HepG2 (cell line): ENCODE measurements at places on chromosomes 16 and 17.

GRCh38 chr16:89623511-89624261 lies 10.2 kb downstream of the DPEP1 start:
- peak; percentile 40 for DNase-seq

- no peak for DNase-seq
These were observed 37.7 kb upstream of the CCDC182 start for GRCh38 chr17:57782647-57783337.

GRCh38 chr16:57798953-57799599 lies 3.2 kb downstream of the KIFC3 start:
- DNase-seq = no peak

DNA sequence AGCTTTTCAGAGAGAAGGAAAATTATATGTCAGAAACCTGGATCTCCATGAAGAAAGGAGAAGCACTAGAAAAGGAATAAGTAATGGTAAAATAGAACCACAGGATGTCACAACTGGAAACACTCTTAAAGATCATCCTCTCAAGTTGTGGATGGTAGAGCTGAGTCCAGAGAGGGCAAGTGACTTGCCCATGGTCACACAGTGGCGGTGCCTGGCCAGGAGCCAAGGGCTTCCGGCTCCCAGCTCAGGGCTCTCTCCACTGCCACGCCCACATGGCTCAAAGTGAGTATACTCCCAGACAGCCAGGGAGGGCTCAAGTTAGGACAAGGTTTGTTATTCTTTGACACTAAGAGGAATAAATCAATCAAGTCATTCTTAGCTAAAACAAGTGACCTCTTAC lies 159.8 kb downstream of the COPRS start:
- no peak for DNase-seq

GRCh38 chr17:82734987-82735866 lies at the start of gene FN3K:
Gene FN3K (plus strand): TSS chr17:82735615. CDS start chr17:82735637, 22 bp downstream.
- DNase-seq = peak; percentile 48

DNA sequence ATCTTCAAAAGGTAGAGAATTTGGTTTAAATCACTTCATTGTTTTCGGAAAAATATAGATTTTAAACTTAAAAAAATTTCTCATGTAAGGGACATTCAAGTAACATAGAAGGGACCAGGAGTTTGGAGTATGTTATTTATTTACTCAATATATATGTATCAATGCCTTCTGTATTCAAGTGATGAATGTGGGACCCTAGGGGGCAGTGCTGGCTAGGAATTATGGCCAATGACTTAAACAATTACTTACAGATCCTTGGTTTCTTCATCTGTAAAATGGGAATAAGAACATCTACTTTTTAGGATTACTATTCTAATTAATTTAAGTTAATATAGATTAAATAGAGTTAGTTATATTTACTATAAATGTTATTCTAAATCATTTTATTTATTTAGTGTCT lies 886.3 kb upstream of the RBFOX1 start:
- DNase-seq = no peak

- DNase-seq = no peak
These were observed 40.3 kb downstream of the PKD1 start for GRCh38 chr16:2095315-2095853.

- DNase-seq = no peak
These were observed 281.5 kb downstream of the TOX3 start for GRCh38 chr16:52265446-52265861.

DNA sequence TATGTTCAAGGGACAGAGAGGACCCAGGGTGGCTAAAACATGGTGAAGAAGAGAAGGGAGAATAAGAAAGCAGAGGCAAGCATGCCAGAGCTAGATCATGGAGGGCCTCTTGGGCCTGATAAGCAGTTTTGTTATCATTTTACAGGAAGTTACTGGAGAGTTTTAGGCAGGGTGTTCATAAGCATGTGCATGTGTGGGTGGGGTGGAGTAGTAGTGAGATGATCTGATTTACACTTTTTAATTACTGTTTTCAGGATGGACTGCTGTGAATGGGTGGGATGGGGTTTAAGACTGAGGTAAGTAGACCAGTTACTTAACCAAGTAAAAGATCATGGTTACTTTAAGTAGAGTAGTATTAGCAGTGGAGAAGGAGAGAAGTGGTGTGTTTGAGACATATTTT lies 173.6 kb downstream of the PHKB start:
- DNase-seq = no peak

GRCh38 chr16:3509470-3509928 lies 8.7 kb downstream of the CLUAP1 start:
- DNase-seq = no peak

GRCh38 chr17:47205419-47205963 lies 3.7 kb upstream of the MYL4 start:
- DNase-seq = no peak

- no peak for DNase-seq
These were observed 637.8 kb upstream of the EEF2KMT start for GRCh38 chr16:5735444-5735843.

DNA sequence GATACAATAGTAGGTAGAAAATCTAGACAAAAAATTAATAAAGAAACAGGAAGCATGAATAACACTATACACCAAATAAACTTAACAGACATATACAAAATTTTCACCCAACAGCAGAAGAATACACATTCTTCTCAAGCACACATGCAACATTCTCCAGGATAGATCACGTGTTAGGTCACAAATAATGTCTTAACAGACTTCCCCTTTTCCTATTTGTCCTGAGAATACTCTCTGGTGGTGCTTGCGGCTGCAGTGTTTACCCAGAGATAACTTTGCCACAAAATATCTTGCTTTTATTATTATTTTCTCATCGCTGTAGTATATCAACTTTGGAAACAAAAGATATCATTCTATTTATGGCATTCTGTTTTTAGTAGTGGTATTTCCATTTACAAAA lies 40.6 kb upstream of the ZNF267 start:
- no peak for DNase-seq

DNA sequence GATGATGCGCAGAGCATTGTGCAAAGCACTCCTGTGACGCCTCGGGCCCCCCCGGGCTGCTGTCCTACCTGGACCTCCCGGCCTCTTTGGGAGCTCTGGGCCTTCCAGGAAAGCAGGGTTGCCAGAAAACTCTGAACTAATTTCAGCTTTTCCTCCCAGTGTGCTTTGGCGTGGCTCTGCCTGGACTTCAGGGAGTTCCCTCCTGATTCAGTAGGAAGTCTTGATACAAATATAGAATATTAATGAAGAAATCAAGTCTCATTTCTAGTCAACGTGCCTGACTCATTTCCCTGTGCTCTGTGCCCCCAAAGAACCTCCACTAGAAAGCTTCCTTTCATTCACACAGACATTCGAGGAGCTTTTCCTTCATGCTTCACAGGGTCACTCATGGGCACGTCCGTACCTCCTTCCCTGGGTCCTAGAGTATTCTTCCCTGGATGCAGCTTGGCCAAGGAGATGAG lies 84.0 kb upstream of the NOL11 start:
- DNase-seq = no peak

GRCh38 chr16:1871974-1872635 lies at the start of gene MEIOB:
Gene MEIOB (minus strand): TSS chr16:1872164. CDS start chr16:1868175, 3,989 bp downstream.
- DNase-seq = no peak

- no peak for DNase-seq
These were observed 2.2 kb downstream of the GSPT1 start for GRCh38 chr16:11913425-11914079.

- no peak for DNase-seq
These were observed 58.4 kb downstream of the EPN2 start for GRCh38 chr17:19295473-19296135.

DNA sequence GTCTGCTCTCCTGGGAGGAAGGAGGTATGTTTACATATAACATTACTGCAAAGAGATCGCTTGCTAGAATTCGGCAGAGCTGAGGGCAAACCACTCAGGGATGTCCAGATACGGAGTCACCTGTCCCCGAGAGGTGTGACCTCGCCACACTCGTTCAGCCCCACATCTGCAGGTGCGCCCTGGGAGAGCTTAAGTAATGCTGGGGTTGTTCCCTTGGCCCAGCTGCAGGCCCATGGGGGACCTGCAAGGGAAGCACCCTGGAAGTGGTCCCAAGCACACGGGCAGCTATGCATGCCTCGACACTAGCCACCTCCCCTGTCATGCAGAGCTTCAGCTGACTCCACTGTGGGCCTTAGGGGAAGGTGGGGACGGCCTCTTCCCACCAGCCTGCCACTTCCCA lies 22.2 kb downstream of the USP22 start:
- no peak for DNase-seq

DNA sequence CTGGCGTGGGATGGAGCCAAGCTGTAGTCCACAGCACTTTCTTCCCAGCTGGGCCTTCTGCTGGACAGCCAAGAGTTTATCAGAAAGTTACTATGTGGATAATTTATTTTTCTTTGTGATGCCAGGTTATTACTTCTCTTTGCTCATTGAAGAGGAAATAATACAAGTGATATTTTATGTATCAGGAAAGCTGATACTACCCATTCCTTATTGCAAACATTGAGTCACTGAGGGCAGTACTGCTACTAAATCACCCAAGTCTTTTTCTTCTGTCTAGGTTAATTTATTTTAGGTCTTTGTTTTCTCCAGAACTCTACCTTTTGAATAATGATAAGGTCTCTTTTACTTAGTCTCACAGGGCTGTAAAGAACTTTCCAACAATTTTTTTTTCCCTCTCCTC lies 8.3 kb downstream of the NUP93 start:
- no peak for DNase-seq

GRCh38 chr17:44348234-44348987 lies 3.3 kb downstream of the GRN start:
- no peak for DNase-seq

- no peak for DNase-seq
These were observed 12.6 kb upstream of the EIF1 start for GRCh38 chr17:41676058-41676419.

GRCh38 chr17:82602986-82603710 lies 45.1 kb downstream of the WDR45B start:
- DNase-seq = no peak

DNA sequence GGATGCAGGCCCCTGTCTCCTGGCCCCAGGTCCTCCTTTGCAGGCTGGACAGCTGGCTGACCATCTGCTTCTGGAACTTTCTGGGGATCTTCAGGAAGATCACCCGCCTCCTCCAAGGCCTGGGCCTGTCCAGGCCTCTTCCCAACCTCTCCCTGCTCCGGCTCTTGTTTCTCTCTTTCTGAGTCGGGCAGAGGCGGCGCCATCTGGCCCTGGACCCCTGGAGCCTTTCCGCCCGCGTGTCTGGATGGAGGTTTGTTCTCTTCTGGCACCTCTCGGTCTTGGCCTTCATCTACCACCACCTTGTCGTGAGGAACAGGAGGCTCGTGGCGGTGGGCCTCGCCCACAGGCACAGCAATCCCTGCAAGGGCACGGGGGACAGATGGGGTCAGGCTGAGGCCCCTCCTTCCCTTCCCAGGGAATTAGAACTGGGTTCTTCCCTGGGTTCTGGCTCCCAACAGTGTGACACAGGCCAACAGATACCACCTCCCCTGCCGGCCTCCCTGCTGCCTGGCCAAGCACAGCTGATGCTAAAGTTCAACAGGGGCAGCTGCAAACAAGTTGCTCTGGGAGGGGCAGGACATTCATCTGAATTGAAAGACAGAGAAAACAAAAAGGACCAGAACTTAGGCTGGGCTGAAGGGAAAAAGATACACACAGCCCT lies 13.3 kb downstream of the NDUFAF8 start:
- peak; percentile 68 for DNase-seq
